ENCODE measurements at places on chromosomes 12 and 14.
A peak's percentile ranks its signal among the peaks of the same experiment; 100 is the strongest.

DNA sequence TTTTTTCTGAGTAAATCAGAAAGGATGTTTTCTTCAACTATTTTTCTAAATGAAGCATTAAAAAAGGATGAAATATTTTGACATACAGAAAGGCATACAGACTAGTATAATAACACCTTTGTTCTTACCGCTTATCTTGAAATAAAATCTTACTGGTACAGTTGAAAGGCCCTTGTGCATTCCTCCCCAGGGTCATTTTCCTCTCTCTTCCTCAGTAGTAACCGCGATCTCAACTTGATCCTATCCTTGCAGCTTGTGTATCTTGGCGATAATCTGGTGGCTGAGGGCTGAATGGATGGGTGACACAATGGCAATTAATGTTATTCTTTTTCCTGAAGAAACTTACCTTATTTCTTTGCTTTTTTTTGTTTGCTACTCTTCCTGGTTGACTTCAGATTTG lies 18.5 kb downstream of the GAS2L3 start:
- no peak for DNase-seq

- DNase-seq = no peak
Observed at GRCh38 chr14:23321572-23322547, 603 bp downstream of the PABPN1 start.

- DNase-seq = no peak
Observed at GRCh38 chr12:42070036-42070435, 74.6 kb downstream of the GXYLT1 start.

DNA sequence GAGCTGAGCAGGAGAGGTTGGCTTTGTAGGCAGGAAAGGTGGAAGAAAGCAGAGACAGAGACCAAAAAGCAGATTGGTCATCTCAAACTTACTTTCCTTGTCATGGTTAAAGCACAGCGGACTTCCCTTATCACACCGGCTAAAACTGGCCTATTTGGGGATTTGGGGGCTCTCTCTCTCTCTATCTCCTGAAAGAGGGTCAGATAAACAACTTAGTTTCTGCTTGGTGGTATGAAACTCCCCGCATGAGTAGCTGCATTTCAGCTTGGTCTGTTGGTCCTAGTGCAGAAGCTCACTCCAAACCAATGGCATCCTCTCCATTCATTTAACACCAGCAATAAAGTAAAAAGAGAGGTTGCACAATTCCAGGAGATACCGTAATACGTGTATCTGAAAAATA lies 57.1 kb downstream of the TNFAIP2 start:
- DNase-seq = no peak

DNA sequence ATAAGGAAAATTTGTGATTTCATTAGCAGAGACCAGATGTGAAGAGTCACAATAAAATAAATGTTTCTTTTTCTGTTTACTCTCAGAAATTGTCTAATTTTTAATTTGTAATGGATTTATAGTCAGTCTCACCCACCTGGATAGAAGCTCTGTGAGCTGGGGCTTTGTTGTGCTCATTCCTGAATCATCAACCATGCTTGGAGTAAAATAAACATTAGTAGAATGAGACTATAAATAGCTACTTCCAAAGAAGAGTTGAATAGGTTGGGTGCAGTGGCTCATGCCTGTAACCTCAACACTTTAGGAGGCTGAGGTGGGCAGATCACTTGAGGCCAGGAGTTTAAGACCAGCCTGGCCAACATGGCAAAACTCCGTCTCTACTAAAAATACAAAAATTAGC lies 185.3 kb upstream of the FBXO33 start:
- DNase-seq = no peak

GRCh38 chr12:96719660-96720362 lies 187.2 kb upstream of the NEDD1 start:
- no peak for DNase-seq

DNA sequence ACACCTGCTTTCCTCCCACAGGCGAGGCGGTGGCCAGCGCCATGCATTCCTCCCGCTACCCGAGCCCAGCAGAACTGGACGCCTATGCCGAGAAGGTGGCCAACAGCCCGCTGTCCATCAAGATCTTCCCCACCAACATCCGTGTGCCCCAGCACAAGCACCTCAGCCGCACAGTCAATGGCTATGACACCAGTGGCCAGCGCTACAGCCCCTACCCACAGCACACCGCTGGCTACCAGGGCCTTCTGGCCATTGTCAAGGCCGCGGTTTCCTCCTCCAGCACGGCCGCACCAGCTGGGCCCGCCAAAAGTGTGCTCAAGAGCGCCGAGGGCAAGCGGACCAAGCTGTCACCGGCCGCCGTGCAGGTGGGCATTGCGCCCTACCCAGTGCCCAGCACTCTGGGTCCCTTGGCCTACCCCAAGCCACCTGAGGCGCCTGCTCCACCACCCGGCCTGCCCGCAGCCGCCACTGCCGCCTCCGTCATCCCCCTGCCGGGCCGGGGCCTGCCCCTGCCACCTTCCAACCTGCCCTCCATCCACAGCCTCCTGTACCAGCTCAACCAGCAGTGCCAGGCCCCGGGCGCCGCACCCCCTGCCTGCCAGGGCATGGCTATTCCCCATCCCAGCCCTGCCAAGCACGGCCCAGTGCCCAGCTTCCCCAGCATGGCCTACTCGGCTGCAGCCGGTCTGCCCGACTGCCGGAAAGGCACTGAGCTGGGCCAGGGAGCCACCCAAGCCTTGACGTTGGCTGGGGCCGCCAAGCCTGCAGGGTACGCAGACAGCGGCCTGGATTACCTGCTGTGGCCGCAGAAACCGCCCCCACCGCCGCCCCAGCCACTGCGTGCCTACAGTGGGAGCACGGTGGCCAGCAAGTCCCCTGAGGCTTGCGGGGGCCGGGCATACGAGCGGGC lies 54.6 kb downstream of the FAM222A start:
- no peak for DNase-seq

- DNase-seq = no peak
Observed at GRCh38 chr12:64253356-64253755, 31.3 kb upstream of the KICS2 start.

- no peak for DNase-seq
Observed at GRCh38 chr12:131249246-131250027, 295.7 kb downstream of the ADGRD1 start.

DNA sequence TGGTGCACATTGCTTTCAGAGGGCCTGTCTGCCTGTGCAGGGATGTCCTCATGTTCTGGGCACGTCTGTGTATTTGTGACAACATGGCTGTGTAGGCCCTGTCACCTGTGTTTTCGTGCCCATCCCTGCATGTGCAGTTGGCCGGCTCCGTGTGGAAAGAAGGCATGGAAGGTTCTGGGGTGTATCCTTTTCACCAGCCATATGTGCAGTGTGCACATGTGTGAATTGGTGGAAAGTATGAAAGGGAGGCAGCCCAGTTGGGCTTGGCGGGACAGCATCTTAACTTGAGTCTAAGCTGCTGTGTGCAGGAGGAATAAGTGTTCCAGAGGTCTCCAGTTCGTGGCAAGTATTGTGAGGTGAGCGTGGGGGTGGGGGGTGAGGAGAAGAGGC lies 669 bp downstream of the TSPAN11 start:
- DNase-seq = no peak

DNA sequence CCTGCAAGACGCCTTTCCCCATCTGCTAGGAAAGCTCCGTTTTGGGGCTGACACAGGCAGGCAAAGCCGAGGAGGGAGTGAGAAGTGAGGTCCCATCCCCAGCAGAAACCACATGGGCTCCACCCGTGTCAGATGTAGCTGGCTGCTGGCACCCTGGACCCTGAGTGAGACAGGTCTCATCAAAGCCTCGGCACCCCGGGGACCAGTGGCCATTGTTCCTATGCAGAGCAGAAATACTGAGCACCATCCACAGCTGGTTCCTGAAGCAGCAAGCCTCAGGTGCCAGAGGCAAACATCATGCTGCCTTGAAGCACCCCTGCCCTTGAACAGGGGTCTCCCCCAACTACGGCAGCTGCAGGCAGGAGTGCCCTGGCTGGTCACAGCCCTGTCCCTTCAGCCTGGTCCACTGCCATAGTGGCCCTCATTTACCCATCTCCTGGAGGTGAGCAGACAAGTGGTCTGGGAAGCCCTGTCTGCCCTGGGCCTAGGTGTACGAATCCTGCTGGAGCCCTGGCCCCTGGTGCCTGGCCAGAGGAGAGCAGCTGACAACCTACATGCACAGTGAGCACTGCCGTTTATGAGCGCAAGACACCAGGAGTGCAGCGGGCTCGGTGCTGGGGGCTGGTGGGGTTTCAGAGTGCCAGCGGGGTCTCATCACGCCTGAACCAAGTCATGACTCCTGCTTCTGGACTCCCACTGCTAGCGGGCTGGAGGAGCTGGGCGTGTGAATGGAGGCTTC lies 289.8 kb upstream of the RTL1 start:
- no peak for DNase-seq

DNA sequence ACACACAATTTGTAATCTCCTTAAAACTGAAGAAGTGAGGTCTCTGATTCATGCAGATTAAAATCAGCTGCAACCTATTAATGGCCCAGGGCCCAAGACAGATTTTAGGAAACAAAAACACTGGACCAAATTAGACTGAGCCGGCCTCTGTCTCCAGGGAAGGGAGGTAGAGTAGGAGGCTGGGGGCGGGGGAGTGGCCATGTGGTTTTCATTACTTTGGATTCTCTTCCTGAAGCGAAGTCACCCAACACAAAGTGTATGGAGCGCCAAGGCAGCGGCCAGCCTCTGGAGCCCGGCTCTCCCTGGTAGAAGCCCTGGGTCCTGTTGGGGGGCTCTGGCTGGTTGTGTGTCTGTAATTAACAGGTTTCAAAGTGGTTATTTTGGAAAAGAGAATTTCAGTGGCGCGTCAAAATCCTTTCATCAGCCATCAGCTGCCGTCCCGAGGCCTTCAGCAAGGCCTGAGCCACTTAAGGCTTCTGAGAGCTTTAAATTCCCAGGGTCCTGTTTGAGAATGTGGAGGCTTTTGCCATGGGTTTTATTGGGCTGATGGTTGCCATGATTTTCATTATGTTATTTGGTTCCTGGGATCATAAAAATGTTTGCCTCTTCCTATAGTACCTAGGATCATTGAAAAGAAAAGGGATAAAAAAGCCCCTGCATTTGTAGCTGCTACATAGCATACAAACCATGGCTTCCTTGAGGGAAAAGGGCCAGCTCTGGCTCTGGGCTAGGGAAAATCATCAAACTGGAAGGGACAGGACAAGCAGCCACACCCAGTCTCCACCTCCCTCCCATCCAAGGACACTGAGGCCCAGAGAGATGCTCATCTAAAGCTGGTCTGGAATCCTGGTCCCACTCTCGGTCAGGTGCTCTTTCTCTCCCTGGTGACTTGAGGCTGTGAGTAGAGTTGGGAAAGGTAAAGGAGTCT lies 282.4 kb downstream of the ZFP36L1 start:
- no peak for DNase-seq

- DNase-seq = no peak
Observed at GRCh38 chr12:59357811-59358210, 238.0 kb upstream of the SLC16A7 start.

- no peak for DNase-seq
Observed at GRCh38 chr12:80316222-80316621, 127.8 kb upstream of the PTPRQ start.

DNA sequence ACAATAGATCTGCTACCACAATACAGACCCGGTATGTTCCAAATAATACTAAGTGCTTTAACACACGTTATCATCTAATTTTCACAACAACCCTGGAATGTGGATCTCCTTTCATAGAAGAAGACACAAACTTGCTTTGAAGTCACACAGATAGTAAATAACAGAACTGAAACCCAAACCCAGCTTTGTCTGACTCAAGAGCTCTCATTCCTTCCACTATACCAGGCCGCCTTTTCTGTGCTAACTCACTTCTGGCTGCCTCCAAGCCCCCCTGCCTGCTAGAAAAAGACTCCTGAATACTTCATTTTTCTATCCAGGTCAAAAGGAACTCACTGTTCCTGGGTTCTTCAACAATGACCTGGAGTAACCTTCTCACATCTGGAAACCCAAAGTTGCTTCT lies 37.8 kb downstream of the PRPF40B start:
- no peak for DNase-seq

- DNase-seq = no peak
Observed at GRCh38 chr14:101062065-101062450, 158.5 kb upstream of the RTL1 start.

GRCh38 chr12:53727310-53728041 lies at the start of gene CALCOCO1:
CALCOCO1 (minus strand) TSS chr12:53727452; CDS start chr12:53725242, 2,210 bp downstream.
- peak; percentile 41 for DNase-seq

- no peak for DNase-seq
Observed at GRCh38 chr12:94190623-94191022, 42.2 kb downstream of the PLXNC1 start.

Measured in cortex of kidney (tissue), 1 donor.